ENCODE measurements at places on chromosomes 1 and 21. TPM values are rescaled to one million over a fixed set of nuclear protein-coding genes. Genes with fewer than 3 reads are reported as not detected.

Gene MATN1
- total RNA-seq, result 0.79 TPM

- no peak for DNase-seq
Measured at GRCh38 chr21:43994085-43994484, 18.0 kb upstream of the TRAPPC10 start.

- no peak for DNase-seq
Measured at GRCh38 chr1:33007190-33008050, 29.3 kb downstream of the AK2 start.

DNA sequence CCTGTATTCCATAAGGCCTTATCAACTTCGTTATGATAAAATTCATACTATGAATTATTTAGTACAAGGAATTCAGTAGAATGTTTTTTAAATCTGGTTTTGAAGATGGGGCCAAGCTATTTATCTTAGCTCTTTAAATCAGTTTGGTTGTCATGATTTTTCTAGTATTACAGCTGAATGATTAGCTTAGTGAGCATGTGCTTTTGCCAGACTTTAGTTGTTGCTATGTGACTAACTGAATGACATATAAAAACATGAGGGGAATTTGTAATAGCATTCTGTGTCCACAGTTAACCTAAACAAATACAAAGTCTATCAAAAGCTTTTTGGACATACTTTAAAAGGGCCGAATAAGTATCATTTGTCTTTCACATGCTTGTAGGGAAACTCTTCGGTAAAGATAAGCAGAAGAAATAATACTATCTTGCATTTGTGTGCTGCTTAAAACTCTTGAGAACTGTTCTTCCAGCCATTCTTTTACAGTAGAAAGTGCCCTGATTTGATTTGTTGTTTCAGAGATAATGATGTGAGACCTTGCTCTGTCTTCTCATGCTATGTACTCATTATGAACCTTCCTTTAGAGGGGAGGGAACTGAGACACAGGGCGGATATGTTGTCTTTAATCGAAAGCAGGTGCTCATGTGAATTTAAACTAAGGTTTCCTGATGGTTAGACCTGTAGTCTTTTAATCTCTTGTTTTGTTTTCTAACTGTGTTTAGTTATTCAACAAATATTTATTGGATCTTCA, 18.8 kb downstream of the NEK7 start:
- no peak for DNase-seq

GRCh38 chr1:150281758-150282557, at the start of gene CIART:
CIART (plus strand) TSS chr1:150282554; CDS start chr1:150283268, 714 bp downstream.
- DNase-seq, result peak; percentile 94

Gene ZSWIM5
- total RNA-seq, result 9.7 TPM

Gene HSD3B2
- not detected for total RNA-seq

Gene IGSF21
- total RNA-seq, result 13.1 TPM

DNA sequence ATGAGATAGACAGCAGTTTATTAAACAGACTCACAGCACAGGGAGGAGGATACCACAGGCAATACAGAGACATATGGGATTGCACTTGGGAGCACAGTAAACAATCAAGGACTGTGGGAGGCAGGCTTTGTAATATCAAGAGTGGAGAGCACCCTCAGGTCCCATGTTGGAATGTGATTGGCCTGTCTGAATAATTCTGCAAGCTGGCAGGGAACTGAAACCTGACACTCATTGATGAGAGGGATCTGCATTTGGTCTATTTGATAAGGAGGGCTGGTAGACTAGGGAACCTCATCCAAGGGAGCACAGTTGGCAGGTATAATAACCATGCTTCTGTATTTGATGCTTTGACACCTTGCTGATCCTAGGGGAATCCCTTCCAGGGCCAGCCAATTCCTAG, 69.9 kb upstream of the PRMT6 start:
- no peak for DNase-seq

DNA sequence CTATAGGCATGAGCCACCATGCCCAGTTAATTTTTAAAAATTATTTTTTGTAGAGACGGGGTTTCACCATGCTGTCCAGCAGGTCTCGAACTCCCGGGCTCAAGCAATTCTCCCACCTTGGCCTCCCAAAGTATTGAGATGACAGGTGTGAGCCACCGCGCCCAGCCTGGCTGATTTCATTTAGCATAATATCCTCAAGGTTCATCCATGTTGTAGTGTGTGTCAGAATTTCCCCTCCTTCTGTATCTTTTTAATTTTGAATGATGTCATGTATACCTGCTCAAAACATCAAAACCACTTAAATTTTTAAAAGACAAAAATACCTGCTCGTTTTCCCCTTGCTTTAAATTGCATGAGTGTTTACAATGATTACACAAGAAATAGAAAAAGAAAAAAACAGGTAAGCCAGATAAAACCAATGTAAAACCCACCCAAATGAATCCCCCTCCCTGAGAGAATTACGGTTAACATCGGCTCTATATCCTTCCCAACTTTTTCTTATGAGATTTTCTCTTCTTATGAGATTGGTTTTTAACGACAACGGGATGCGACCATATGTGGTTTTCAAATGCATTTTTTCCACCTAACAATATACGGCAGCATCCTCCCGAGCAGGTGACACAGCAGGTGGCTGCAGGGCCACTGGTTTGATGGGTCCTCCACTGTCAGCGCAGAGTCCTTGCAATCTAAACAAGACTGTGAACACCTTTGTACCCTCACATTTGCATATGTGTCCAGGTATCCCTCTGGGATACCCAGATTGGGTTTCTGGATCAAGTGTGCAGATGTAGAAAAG, 22.1 kb downstream of the IFFO2 start:
- DNase-seq, result no peak

DNA sequence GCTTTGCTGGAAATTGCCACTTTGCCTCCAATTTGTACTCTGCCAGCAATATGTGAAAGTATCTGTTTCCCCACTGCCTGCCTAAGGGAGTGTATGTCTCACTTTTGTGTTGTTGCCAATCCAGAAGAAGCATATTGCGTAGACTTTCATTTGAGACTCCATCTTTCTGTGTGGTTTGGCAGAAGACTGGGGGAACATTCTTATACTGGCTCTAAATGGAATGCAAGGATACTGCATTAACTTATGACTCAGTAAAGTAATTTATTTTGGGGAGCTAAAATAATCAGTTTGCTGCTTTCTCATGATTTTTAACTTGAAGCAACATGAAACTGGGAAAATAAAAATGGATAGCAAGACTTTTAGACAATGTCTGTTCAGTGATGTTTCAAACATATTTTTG, 107.7 kb upstream of the TMPRSS2 start:
- DNase-seq, result no peak

- DNase-seq, result no peak
Measured at GRCh38 chr21:38898422-38899096, 92.8 kb downstream of the ETS2 start.

DNA sequence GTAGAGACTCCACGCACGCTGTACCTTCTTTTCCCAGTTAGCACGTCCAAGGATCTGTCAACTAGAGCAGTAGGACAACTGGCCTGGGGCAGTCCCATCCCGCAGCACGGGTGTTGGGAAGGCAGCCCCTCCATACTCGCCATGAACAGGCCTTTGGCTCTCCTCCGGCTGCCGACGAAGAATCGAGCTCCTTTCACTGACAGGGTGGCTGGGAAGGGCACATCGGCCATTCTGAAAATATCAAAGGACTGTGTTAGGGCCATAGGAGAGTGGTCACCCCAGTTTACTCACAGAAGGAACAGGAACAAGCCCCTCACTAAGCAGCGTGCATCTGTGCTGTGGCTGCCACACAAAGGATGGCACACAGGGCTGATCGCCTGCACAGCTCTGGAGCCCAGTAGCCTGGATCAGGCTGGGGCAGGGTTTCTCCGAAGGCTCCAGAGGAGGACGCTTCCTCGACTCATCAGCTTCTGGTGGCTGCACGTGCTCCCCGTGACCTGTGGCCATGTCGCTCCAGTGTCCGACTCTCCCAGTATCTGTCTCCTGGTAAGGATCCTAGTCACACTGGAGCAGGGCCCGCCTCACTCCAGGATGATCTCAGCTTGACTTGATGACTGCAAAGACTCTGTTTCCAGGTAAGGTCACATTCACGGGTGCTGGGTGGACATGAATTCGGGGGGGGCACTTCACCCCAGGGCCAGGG, 8.9 kb downstream of the KRTAP10-1 start:
- no peak for DNase-seq

DNA sequence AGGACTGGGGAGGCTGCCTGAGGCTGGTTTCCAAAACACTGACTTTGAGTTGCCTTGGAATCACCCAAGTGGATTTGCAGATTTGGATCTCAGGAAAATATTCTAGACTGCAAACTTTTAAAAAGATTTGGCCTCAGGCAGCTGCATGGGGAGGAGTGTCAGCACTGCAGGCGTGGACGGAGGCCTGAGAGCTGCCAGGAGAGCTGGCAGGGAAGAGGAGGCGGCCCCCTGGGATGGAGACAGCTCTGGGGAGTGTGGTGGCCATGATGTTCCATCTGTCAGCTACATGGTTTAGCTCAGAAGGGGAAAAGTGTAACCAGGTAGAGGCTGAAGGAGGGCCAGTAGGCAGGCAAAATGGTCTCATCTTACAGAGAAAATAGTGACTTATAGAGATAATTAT, 72.1 kb downstream of the VPS26C start:
- DNase-seq, result no peak

- no peak for DNase-seq
Measured at GRCh38 chr21:29403301-29403700, 104.6 kb downstream of the BACH1 start.

DNA sequence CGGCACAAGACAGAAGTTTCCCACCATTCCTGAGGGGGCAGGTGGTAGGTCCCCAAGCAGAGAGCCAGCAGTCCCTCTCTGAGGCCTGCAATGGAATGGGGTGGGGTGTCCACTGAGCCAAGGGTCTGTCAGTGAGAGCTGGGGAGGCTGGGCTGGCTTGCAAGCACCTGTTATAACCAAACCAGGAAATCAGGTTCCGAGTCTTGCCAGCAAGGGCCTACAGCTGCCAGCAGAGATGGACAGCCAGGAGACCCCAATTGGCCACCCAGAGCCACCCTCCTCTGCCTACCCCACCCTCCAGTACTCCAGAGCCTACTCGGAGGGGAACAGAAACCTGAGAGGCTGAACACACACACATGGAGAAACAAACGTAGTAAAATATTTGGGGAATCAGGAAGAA, 32.2 kb downstream of the PSEN2 start:
- DNase-seq, result no peak

Gene S100A1
- total RNA-seq, result 3.7 TPM
